ENCODE measurements at places on chromosomes 13 and 19. TPM values are rescaled to one million over a fixed set of nuclear protein-coding genes. Genes with fewer than 3 reads are reported as not detected.

- DNase-seq: peak; percentile 18
Observed at GRCh38 chr19:45440873-45441654, 17.3 kb upstream of the ERCC1 start.

DNA sequence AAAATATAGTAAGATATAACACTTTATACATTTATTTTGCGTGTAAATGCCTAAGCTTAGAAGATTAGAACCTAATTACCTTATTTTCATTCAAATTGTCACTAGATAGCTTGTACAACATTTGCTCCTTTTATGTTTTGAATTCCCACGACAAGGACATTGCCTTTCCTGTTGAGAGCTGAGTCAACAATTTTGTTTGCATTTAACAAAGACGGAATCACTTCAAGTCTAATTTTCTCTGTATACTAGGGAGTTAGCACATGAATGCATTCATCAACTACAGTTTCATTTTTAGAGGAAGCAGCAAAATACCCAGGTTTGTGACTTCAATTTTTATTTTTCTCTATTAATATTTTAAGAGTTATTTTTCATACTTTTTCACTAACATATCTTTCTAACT, 48.7 kb upstream of the PCCA start:
- DNase-seq: no peak

- DNase-seq: no peak
Observed at GRCh38 chr19:32877323-32877912, 7.9 kb upstream of the SLC7A9 start.

DNA sequence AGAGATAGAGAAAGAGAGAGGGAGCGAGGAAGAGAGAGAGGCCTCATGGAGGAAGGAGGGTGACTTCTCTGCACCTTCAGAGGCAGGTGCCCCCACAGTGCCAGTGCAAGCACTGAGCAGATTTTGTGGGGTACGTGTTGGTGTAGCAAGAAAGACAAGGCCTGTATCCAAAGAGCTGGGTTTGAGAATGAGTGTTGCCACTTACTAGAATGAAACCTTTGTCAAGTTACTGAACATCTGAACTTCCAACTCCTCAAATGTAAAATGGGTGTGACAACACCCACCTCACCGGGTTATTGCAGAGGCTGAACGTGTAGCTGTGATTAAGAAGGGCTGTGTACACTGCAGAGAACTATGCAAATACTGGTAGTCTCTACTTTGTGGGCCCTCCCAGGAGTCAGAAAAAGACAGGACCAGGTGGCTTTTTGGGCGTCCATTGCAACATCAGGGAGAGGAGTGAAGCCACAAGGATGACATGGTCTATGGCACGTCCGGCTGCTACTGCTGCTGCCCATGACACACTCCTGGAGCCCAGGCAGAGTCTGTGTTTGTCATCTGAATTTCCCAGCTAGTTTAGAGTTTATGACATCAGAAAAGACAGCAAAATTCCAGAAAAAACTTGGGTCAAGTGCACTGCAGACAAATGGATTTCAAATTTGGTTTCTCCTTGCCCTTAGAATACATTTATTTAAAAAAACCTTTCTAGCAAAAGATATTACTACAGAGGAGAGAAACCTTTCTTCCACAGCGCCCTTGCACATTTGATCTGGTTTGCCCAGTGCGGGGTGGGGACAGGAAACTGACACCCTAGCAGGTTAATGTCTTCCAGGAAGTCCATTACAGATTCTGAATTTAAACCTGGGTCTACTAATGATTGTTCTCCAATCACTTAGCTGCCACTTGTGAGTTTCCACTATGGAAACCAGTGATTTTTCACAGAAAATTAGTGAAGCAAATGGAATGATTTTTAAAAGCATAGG, 54.0 kb upstream of the ATP12A start:
- no peak for DNase-seq

GRCh38 chr19:30047432-30047831, 105.4 kb downstream of the URI1 start:
- no peak for DNase-seq

- DNase-seq: no peak
Observed at GRCh38 chr13:28531077-28531844, 36.3 kb upstream of the FLT1 start.

GRCh38 chr19:44517146-44517545, 12.3 kb downstream of the CEACAM20 start:
- DNase-seq: no peak

GRCh38 chr19:38524369-38524768, 90.9 kb downstream of the RYR1 start:
- no peak for DNase-seq

DNA sequence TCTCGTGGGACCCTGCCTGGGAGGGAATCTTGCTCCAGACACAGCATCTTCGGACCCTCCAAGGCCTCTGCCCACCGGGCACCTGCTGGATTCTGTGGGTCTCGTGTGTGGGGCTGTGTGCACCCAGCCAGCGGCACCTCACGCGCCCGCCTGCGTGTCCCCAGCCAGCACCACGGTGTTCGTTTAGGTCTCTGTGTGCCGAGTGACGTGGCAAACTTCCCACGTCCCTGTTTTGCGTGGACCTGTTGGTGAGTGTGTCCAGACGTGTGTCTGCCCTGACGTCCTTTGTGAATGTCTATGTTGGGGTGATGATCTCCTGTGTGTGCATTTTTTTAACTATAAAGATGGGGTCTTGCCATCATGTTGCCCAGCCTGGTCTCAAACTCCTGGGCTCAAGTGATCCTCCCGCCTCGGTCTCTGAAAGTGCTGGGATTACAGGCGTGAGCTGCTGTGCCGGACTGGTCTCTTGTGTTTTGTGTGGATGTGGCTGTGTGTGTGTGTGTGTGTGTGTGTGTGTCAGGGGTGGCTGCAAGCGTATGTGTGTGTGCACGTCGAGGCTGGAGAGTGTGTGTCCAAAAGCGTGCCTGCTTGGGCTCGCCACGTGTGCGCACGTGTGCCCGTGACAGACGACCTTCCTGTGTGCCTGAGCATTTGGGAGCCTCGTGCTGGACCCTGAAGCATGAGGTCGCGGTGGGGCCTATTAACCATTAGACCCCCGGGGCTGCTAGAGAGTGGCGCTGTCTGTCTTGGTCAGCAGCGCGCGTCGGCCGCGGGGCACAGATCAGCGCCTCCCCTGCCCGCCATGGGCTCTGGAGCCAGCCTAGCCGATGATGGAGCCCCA, 15.7 kb downstream of the ARID3A start:
- no peak for DNase-seq

DNA sequence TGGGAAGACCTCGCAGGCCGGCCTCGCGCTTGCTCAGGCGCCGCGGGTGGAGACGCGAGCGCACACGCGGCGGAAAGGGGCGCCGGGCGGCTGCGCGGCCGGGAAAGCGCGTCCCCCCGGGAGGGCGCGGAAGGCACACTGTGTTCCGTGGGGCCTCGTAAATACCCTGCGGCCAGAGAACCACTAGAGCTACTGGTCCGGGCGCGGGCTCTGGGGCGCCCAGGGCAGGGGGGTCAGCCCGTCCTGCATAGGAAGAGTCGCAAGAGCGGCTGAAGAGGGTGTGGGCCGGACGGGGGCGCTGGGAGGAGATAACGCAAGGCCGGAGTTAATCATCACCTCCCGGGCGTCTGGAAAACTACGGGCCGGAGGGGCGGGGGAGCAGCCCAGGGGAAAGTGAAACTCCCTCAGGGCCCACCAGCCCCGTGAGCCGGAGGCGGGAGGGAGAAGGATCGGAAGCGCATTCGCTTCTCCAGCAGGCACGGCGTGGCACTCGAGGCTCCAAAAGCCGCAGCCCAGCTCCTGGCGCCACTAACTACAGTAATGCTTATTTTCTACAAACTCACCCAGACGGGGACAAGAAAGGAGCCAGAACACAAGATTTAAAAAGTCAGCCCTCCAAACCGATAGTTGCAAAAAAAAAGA, 1.1 kb upstream of the WBP4 start:
- peak; percentile 87 for DNase-seq

DNA sequence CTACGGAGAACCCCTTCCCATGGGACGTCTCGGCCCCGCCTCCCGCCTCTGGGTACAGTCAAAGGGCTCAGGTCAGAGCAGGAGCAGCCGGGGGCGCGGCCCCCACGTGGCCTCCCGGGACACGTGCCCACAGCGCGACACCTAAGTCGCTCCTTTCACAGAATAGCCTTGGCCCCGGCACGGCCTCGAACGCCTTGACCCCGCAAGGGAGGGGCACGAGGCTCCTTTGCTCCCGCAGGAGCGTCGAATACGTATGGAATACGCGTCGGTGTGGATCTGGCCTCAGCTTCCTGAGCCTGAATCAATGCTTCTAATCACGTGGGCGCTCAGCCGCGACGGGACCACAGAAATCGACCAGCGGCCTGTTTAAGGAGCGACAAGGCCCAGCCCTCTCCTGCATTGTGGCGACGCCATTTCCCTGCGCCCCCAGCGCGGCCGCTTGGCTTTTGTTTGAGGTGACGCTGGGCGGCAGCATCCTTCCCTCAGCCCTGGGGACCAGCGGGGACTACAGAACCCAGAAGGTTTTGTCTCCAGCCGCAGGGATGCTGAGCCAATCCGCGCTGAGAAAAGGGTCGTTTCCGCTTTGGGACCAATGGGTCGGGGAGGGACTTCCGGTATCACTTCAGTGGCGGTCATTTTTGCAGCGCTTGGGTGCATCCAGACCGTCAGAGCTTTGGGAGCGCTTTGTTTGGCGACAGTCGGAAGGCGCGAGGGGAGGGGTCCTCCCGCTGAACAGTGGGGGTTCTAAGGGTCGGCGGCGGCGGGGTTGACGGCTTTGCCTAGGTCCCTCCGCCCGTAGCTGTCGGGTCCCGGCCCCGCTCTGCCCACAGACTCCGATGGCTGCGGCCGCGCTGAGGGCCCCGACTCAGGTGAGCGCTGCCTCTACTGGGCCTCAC, at the start of gene ZIK1:
TSS of gene ZIK1 (plus strand) at position 625 of the 896 bp plus-strand sequence. CDS start at position 837, 212 bp downstream.
- DNase-seq: peak; percentile 67

DNA sequence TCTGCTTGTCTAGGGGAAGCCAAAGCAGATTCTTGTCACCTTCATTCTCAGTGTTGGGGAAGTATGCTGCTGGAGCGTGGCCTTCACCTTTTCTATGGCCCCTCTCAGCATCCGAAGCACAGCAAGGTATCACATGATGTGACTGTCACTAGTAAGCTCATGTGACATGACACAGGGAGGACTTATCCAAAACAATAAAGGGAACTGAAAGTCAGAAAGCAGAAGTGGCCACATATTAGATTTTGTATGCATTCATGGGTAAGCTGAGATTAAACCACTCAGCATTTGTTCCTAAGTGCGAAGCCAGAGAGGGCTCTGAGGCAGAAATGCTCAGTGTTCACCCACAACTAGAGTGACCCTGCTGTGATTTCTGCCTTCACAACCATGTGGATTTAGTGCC, 72.8 kb upstream of the PCDH8 start:
- DNase-seq: no peak

- no peak for DNase-seq
Observed at GRCh38 chr13:46136688-46137087, 31.9 kb upstream of the CPB2 start.

KLF2 gene
- 4.0 TPM for total RNA-seq

ATG4D gene
- total RNA-seq: 37.8 TPM

ZNF333 gene
- 5.3 TPM for total RNA-seq

PSG6 gene
- 1.2 TPM for total RNA-seq

PCSK4 gene
- total RNA-seq: 1.0 TPM

SMIM44 gene
- 2.7 TPM for total RNA-seq
